ENCODE measurements at places on chromosomes 6 and 20. TPM values are rescaled to one million over a fixed set of nuclear protein-coding genes. Genes with fewer than 3 reads are reported as not detected.
A peak's percentile ranks its signal among the peaks of the same experiment; 100 is the strongest.

DNA sequence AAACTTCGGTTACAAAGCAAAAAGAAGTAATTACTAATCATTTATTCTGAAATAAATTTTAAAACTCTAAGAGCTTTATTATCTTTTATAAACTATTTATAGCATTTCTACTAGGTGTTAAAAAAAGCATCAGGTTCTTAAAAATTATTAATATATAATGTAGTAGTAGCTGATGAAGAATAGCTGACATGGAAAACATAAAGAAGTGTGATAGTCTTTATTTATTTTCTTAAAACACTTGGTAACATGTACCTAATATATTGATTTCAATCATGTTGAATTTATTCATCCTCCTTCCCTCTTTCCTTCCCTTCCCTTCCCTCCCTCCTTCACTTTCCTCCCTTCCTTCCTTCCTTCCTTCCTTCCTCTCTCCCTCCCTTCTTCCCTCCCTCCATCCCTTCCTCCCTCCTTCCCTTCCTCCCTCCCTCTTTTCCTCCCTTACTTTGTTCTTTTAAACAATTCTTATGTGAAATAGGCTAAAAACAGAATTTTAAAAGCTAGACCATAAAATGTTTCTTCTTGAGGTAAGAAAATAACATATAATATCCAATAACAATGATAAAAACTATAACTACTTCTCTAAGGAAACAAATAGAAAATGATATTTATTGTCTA, 913.9 kb upstream of the MAP3K7 start:
- no peak for DNase-seq

GRCh38 chr20:49361862-49362660, 84.2 kb upstream of the ZNFX1 start:
- no peak for DNase-seq

DNA sequence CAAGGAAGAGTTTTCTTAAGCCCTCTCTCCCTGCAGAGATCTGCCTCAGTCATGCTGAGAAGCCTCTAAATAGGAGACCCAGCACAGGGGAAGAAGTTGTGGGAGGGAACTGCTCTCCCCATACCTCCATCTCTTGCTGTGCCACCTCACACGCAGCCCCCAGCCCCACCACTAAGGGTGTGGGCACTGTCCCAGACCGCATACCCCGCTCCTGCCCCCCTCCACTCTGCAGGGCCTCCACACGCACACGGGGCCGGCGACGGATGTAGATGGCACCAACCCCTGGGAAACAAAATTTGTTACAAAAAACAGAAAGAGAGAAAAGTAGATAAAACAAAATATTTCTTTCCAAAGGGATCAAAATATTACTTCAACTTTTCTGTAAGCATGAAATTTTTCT, 10.2 kb upstream of the CPNE1 start:
- DNase-seq: no peak

GRCh38 chr20:47258745-47259695, 97.5 kb downstream of the ZMYND8 start:
- no peak for DNase-seq

DNA sequence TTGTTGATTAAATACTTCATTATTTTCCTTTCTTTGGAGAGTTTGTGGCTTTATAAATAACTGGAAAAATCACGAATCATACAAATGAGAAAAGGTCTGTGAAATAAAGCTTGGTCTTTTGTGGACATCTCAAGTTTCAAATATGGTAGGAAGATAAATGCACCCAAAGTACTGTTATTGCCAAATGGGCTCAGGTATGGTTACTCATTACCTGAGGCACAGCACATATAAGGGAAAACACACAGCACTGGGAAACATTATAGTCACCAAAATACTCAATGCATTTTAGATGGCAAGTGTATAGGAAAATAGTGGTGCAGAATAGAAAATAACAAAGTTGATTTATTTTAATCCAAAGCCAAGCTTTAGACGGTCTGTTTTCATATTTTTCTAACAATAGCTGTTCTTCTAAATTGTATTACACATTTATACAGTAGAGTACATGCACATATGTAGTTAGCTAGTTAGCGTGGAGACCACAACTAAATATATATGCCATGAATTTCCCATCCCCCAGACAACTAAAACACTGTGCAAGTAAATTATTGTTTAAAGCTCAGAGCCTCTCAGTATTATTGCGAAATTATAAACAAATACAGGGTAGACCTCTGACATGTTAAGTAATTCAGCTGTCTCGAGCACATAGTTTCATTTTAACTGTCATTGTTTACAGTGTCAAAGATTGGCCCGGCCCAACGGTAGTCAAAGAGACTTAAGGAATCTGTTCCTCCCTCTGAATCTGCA, 336.0 kb downstream of the SYNE1 start:
- DNase-seq: no peak

DNA sequence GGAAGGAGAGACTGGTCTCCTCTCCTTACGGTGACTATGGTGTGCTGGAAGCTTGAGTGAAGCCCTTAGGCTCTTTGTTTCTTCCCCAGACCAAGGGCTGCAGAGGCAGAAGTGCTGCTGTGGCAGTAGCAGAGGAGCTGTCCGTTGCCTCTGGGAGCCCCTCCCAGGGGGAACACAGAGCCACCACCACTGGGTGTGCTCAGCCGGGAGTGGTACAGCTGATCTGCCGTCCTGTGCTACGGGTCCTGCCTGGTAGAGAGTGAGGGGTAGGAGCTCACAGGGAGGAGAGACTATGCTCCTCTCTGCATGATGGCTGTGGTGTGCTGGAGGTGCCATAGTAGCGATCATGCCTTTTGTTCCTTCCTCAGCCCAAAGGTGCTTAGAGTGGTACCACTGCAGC, 318.7 kb downstream of the DOK5 start:
- DNase-seq: no peak

DNA sequence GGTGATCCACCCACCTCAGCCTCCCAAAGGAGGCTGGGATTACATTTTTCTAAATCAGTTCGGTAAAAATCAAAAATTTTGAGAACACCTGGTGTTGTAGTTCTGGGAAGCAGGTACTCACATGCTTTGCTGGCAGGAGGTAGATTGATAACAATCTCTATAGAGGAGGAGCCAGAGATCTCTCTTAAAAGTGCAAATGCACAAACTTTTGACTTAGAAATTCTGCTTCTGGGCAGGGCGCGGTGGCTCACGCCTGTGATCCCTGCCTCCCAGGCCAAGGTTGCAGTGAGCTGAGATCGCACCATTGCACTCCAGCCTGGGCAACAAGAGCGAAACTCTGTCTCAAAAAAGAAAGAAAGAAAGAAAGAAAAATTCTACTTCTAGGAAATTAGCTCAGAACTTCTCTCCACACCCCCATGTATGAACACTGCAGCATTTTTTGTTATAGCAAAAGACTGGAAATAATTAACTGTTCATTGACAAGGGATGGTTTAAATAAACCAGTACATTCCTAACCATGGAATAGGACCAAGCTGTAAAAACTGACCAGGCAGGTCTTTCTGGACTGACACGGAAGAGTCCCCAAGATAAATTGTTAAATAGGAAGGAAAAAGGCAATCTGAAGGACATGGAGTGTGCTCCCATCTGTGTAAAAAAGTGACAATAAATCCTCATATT, 14.4 kb upstream of the TRIB3 start:
- DNase-seq: no peak

- no peak for DNase-seq
Observed at GRCh38 chr20:58981628-58982364, 740 bp downstream of the NELFCD start.

GRCh38 chr6:108157981-108158525, 7.8 kb upstream of the NR2E1 start:
- no peak for DNase-seq

DNA sequence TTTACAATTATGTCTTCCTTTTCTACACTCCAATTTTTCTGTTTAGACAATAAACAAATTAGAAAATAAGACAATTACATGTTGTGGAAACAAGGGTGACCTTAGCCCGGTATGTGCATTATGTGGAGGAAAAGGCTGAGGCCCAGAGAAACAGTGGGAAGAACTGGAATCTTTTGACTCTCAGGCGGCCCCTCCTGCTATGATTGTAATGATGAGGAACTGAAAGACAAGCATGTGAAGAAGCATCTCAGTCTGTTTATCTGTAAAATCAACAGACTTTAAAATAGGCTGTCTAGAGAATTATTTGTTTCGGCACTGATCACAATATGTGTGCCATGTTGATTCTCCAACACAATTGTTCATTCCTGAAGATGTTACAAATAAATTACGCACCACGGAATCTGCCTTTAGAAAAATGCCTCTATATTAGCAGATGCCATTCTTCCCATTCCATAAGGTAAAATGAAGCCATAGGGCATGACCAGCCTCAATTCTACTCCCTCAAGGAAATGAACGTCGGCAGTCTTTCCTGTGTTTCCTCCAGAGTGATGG, 1201.6 kb upstream of the CITED2 start:
- no peak for DNase-seq

GRCh38 chr6:45577836-45578504, 200.2 kb upstream of the SUPT3H start:
- DNase-seq: no peak

DNA sequence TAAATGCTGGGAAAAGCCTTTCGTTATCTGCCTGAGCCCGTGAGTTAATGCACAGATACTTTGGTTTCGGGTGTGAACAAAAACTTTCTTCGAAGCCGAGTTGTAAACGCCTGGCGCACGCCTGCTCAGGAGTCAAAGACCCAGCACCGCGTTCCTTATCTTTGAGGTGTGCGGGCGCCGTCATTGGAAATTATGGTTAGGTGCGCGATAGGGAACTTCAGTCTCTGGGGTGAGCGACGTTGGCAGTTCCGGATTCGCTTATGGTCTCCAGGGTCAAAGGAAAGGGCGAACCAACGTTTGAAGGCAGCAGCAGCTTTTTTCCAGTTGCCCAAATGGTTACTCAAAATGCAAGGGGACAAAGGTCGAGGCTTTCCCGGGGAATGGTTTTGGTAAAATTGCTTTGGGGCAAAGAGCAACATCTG, 853 bp downstream of the SLC22A3 start:
- DNase-seq: no peak

GRCh38 chr20:47377122-47377722, 20.7 kb upstream of the ZMYND8 start:
- DNase-seq: no peak

- no peak for DNase-seq
Observed at GRCh38 chr6:169069356-169069755, 184.3 kb downstream of the THBS2 start.

DNA sequence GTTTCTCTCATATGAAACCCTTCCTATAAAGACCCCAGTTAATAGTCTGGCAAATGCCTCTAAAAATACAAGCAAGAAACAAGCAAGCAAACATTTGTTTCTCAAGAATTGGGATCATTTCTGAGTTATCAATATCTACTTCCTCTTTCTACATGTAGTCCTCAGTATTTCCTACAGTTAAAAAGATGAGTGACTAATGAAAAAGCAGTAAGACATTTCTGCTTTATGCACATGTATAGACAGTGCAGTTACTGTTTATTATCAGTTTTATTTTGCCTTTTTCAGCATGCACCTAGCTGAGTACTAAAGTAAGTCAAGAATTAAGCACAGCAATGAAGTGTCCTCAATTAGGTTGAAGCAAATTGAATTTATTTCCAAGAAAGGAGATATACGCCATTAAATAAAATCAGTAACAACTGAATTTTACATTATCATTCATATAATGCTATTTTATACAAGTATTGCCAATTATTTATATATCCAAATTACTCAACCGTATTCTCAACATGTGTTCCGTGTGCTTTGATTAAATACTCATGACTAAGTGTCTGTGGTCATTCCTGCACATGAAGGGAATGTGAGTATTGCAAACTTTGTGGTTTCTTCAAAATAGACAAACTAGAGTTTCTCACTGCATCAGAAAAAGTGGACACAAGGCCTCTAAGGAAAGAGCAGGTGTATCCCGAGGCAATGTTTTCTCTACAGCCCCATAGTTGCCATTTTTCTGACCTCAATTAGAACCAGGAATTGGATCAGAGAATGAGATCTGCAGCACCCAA, 159.3 kb upstream of the MARCKS start:
- no peak for DNase-seq

DNA sequence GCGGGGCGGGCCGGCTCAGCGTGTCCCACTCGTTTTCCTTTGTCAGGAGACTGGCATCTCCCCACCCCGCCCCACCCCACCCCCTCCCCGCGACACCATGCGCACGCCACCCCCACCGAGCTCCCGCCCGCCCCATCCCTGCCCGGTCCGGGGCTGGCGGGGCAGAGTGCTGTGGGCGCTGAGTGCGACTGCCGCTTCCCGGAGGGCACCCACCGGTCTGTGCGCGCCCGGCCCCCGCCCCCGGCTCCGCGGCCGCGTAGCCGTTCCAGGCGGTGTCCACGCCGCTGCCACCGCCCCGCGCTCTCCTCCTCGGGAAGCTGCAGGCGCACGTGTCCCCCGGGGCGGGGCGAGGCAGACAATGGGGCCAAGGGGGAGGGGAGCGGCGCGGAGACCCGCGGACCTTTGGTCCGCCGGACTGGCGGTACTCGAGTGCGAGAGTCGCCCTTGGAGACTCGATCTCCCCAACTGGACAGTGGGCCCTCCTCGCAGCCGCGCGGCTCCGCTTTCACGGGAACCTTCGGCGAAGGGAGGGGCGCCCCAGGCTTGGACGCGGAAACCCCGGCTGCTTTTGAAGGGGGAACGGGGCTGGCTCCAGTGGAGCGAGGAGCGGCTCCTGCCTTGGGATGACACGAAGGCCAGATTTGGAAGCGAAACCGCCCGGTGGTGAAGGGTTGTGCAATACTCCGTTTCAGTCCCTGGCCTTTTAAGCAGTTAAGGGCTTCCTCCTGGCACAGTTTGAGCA, 1.0 kb upstream of the SYNCRIP start:
- peak; percentile 81 for DNase-seq

Gene NRM
- total RNA-seq: 19.7 TPM

Gene MYCT1
- not detected for total RNA-seq

Gene EHMT2
- total RNA-seq: 63.4 TPM

Gene SLC52A3
- total RNA-seq: 0.25 TPM

Gene KIF6
- 0.62 TPM for total RNA-seq

Gene CST3
- 0.62 TPM for total RNA-seq

Gene FOXF2
- not detected for total RNA-seq

Gene PSMB9
- total RNA-seq: 315 TPM

Gene TBP
- total RNA-seq: 27.6 TPM

Gene SLC25A27
- 2.1 TPM for total RNA-seq
